Daoy (cell line): ENCODE measurements at places on chromosomes 4 and X. TPM values are rescaled to one million over a fixed set of nuclear protein-coding genes. Genes with fewer than 3 reads are reported as not detected.

The PSAPL1 gene
- total RNA-seq = not detected in 2 replicates

The RPS6KA6 gene
- 0.80 and 1.1 TPM in 2 replicates for total RNA-seq

The ADH7 gene
- not detected in 2 replicates for total RNA-seq

The HSD17B13 gene
- not detected in 2 replicates for total RNA-seq

The PNMA6A gene
- 1.6 and 3.4 TPM in 2 replicates for total RNA-seq

The BANK1 gene
- total RNA-seq = 0.03 TPM in 1 of 2 replicates, not detected in the other

The NXF2B gene
- total RNA-seq = 1.9 TPM in 1 of 2 replicates, not detected in the other

The NOCT gene
- 12.4 and 16.6 TPM in 2 replicates for total RNA-seq

The NUDT10 gene
- 9.9 and 14.7 TPM in 2 replicates for total RNA-seq

The SPP1 gene
- total RNA-seq = 2.3 and 11.0 TPM in 2 replicates

The ADAM29 gene
- not detected in 2 replicates for total RNA-seq

The FAM200B gene
- 93.1 and 121 TPM in 2 replicates for total RNA-seq

The MCF2 gene
- 0.11 TPM in 1 of 2 replicates, not detected in the other for total RNA-seq

The SYP gene
- 7.5 and 7.6 TPM in 2 replicates for total RNA-seq

The BGN gene
- 3.7 and 5.7 TPM in 2 replicates for total RNA-seq

The EGFL6 gene
- total RNA-seq = 0.23 TPM in 1 of 2 replicates, not detected in the other

The TCEAL7 gene
- 0.91 and 6.5 TPM in 2 replicates for total RNA-seq

The CXCL13 gene
- not detected in 2 replicates for total RNA-seq

The AREG gene
- 0.29 TPM in 1 of 2 replicates, not detected in the other for total RNA-seq

The CDKL2 gene
- 0.06 TPM in 1 of 2 replicates, not detected in the other for total RNA-seq

The UGT2A1 gene
- not detected in 2 replicates for total RNA-seq

The POU4F2 gene
- 0.03 TPM in 1 of 2 replicates, not detected in the other for total RNA-seq

The DHX15 gene
- 174 and 194 TPM in 2 replicates for total RNA-seq

The GPR173 gene
- 0.24 and 1.2 TPM in 2 replicates for total RNA-seq

The MTMR1 gene
- 15.8 and 17.0 TPM in 2 replicates for total RNA-seq

The MAGEC3 gene
- total RNA-seq = not detected in 2 replicates

The GC gene
- total RNA-seq = not detected in 2 replicates

The NDST3 gene
- total RNA-seq = 0.27 and 0.57 TPM in 2 replicates

The SH3RF1 gene
- total RNA-seq = 4.9 and 8.1 TPM in 2 replicates

The SCML1 gene
- 4.9 and 6.5 TPM in 2 replicates for total RNA-seq

The USO1 gene
- total RNA-seq = 37.3 and 38.1 TPM in 2 replicates

The IRF2 gene
- total RNA-seq = 10.7 and 33.4 TPM in 2 replicates

The FRG2 gene
- total RNA-seq = 0.11 TPM in 1 of 2 replicates, not detected in the other

The GPAT3 gene
- total RNA-seq = 29.7 and 31.3 TPM in 2 replicates

The CT83 gene
- total RNA-seq = not detected in 2 replicates

The MAOB gene
- 0.06 and 0.46 TPM in 2 replicates for total RNA-seq

The ARMCX2 gene
- 61.4 and 64.4 TPM in 2 replicates for total RNA-seq
